Neuronal stem cell (in vitro differentiated cells): ENCODE measurements at places on chromosomes 2 and 18.

DNA sequence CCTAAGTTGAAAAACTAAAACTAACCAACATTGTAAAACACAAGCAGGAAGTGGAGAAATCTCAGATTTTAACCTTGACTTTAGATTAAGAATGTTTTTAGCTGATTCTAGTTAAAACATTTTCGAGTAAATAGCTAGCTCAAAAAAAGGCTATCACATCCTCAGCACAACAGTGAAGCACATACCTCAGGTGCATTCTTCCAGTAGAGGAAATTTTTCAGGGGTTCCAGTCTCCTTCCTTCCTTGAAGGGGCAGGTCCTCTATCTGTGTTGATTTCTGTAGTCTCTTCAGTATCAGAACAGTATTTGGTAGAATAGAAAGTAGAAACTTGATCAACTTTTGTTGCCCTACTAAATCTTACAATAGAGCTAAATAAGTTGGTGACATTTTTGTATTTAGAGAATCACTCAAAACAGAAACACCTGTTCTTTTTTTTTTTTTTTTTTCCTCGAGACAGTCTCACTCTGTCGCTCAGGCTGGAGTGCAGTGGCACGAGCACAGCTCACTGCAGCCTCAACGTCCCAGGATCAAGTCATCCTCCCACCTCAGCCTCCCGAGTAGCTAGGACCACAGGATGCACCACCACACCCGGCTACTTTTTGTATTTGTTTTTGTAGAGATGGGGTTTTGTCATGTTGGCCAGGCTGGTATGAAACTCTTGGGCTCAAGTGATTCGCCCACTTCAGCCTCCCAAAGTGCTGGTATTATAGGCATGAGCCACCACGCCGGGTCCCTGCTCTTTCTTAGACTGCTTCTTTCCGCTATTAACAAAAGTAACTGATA is 6.9 kb upstream of the GPR155 start:
- no peaks in the 10 kb centered on the region for H3K27me3 ChIP-seq
- no peak for DNase-seq
- H3K27ac ChIP-seq = no peak overlapping the region
- peaks cover 3% of the 10 kb centered on the region for H3K4me1 ChIP-seq
- no peak overlapping the region for H3K4me3 ChIP-seq

DNA sequence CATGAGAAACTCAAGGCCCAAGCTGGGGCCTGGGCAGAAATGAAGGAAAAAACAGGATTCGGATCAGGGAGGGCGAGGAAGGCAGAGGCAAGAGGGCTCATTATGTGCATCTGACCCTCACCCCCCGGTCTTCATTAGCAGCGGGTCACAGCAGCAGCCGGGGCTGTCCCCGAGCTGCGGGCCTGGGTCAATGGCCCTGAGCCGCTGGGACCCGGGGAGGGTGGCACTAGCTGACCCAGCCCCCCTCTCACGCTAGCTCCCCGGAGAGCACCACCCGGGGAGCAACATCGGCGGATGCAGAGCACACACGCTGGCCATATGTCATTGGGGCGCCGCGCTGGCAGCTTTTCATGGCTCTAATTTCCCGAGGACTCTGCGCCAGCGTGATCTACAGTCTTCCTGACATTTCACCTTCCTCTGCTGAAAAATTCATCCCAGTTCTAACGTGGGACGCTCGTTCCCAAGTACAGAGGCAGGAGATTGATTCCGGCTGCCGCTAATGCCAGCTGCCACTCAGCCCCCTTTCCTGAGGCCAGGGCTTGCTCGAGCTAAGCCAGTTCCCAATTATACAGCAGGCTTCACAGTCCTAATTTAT is 63.7 kb downstream of the EIPR1 start:
- no peak overlapping the region for H3K4me3 ChIP-seq
- no peak for DNase-seq
- H3K4me1 ChIP-seq = no peaks in the 10 kb centered on the region
- H3K36me3 ChIP-seq = peaks cover 10% of the 10 kb centered on the region

- H3K27me3 ChIP-seq = no peaks in the 10 kb centered on the region
- no peak overlapping the region for H3K27ac ChIP-seq
- no peaks in the 10 kb centered on the region for H3K4me1 ChIP-seq
- DNase-seq = no peak
- H3K4me3 ChIP-seq = no peak overlapping the region
Measured at GRCh38 chr18:13236411-13236810, 17.9 kb downstream of the LDLRAD4 start.

DNA sequence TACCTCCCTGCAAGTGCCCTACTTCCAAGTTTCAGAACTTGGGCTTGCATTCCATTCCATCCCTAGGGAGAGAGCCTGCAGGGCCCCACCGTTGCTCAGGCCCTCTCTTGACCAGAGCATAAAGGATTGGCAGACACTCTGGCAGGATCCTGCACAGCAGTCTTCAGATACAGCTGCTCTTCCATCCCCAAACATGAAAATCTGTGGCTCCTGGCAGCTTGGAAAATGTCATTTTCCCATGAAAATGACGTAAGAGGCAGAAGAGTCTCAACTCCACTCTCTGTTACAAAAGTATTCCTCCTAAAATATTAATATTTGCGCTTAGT is 162.6 kb downstream of the GFPT1 start:
- H3K36me3 ChIP-seq = peaks cover 7% of the 10 kb centered on the region
- H3K27me3 ChIP-seq = no peaks in the 10 kb centered on the region
- H3K27ac ChIP-seq = no peak overlapping the region
- no peak for DNase-seq
- H3K4me1 ChIP-seq = no peaks in the 10 kb centered on the region

DNA sequence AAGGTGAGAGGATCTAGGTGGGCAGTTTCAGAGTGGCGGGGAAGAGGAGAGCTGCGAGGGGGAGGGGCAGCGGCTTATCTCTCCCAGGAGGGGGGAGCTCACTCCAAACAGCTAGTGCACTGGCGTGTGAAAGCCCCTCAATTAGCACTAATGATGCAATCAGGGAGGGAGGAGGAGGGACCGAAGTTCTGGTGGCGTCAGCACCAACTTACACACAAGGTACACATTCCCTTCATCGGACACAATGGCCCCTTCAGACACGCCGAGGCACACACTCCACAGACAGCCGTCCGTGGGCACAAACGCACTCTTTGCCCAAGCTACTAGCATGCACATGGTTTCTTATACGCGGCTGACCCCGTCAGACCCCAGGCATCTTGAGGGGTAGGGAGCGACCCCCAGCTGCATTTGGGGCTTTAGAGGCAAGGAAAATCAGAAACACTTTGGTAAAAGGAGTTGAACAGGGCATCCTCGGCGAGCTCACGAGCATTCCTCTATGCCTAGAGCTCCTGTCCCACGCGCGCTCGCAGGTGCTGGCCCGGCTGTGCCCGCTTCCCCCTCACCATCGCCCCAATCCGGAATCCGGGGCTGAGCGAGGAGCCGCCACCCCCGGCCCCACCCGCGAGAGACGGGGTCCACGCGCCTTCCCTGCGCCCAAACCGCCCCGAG is 868 bp upstream of the PKDCC start:
- DNase-seq = peak; percentile 95
- peak overlapping the region; percentile 88 for H3K4me3 ChIP-seq
- no peaks in the 10 kb centered on the region for H3K27me3 ChIP-seq
- H3K4me1 ChIP-seq = peaks cover 57% of the 10 kb centered on the region
- H3K36me3 ChIP-seq = no peaks in the 10 kb centered on the region

DNA sequence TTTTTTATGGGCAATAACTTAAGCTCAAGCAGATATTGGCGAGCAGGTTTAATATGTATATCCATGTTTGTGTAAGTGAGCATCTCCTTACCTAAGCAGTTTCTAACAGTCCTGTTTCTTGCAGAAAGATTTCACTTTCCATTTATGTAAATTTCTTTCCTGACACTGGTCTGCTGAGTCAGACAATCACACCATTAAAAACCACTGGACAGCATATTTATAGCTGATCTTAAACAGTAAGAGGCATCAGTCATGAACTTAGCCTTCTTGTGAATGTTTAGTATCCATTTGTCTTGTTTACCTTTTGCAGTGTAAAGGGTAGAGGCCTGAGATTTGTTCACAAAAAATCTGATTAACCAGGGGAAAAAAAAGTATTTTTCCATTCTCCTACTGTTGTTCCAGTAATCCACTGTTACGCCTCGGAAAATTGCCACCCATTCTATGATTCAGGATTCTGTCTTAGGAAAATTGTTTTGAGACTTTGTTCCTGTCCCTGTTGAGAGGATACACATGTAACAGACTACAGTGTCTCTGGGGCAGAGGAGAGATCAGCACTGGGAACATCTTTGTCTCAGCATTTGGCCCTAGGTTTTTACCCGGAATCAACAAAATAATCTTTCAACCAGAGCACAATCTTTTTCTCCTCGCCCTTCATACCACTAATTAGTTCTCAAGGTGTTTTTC is 521.0 kb upstream of the NRP2 start:
- H3K36me3 ChIP-seq = no peaks in the 10 kb centered on the region
- H3K27ac ChIP-seq = no peak overlapping the region
- H3K27me3 ChIP-seq = no peaks in the 10 kb centered on the region
- DNase-seq = no peak
- no peaks in the 10 kb centered on the region for H3K4me1 ChIP-seq
- H3K4me3 ChIP-seq = no peak overlapping the region

DNA sequence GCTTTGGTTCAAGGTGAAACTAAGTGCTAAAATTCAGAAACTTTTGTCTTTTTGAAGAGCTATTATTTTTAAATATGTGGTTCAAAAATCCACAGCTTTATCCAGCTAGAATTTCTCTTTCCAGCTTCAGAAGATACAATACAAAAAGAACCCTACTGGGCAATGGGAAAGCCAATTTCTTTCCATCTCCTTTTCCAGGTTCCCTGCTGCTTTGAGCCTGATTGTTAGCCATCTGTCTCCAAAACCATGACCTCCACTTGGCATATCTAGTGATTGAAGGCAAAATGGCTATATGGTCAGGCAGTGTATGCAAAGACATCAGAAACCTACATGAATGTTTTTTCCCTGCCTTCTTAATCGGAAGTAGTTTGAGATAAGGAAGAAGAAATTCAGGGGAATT is 134.1 kb downstream of the KCNH7 start:
- H3K36me3 ChIP-seq = no peaks in the 10 kb centered on the region
- no peak for DNase-seq
- H3K27ac ChIP-seq = no peak overlapping the region
- H3K4me1 ChIP-seq = no peaks in the 10 kb centered on the region

DNA sequence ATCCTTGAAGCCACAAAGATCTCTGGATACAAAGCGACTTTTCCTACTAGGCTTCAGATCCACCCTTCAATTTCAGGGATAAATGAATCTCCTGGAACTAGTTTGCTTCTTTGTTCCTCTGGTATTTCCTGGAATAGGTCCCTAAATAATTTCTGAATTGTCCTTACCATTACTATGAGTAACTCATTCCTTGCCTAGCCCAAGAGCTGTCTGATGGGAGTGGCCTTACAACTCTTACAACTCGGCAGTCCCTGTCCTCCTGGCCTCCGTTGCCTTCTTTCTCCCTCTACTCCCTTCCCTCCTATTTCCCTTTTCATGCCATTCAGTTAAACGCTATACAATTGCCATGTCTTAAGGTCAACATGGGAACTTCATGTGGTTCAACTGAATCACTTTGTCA is 98.2 kb upstream of the FHL2 start:
- H3K4me1 ChIP-seq = peaks cover 5% of the 10 kb centered on the region
- H3K27ac ChIP-seq = no peak overlapping the region
- no peak overlapping the region for H3K4me3 ChIP-seq
- H3K36me3 ChIP-seq = no peaks in the 10 kb centered on the region
- DNase-seq = no peak

DNA sequence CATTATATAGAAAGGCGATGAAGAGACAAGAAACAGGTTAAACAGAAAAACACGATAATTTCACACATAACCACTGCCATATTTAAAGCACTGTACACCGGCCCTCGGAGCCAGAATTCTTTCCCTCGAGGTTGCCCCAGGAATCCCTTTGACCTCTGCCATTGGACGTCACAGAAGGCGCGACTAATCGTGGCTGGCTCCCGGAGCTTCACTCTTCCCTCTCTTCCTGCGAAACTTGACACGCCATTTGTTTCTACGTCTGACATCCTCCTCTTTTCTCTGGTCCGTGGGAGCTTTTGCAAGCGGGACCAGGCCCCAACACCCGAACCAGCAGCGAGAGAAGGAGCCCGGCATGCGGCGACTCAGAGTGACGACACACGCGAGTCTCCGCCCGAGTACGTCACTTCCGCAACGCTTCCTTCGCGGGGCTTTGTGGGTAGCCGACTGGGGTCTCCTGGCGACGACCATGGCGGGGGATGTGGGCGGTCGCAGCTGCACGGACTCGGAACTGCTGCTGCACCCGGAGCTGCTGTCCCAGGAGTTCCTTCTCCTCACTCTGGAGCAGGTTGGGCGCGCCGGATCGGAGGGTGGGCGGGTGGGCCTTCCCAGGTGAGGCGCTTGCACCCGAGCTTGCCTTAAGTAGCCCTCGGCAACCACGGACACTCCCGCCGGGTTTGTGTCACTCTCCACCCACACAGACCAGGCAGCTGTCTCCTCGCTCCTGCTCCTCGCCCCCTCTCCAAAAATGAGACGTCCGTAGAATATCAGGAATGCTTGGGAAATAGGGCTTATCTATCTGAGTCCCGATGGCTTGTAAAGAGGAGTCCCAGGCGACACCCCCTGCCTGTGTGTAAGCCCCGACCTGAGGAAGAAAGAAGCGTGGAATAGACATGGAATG is at the start of gene C2orf49:
TSS of gene C2orf49 (plus strand) at position 419 of the 898 bp plus-strand sequence. CDS start at position 467, 48 bp downstream.
- H3K36me3 ChIP-seq = peaks cover 8% of the 10 kb centered on the region
- peaks cover 14% of the 10 kb centered on the region for H3K4me1 ChIP-seq
- peak within 1 kb of the TSS; percentile 73 for H3K4me3 ChIP-seq
- no peaks in the 10 kb centered on the region for H3K27me3 ChIP-seq

GRCh38 chr2:226994775-226995174 is 158.9 kb downstream of the RHBDD1 start:
- H3K27me3 ChIP-seq = no peaks in the 10 kb centered on the region
- H3K4me3 ChIP-seq = no peak overlapping the region
- no peak for DNase-seq
- no peak overlapping the region for H3K27ac ChIP-seq
- H3K4me1 ChIP-seq = no peaks in the 10 kb centered on the region

GRCh38 chr2:162963156-162963555 is 124.6 kb upstream of the KCNH7 start:
- no peak overlapping the region for H3K27ac ChIP-seq
- no peaks in the 10 kb centered on the region for H3K4me1 ChIP-seq
- no peaks in the 10 kb centered on the region for H3K27me3 ChIP-seq
- H3K36me3 ChIP-seq = no peaks in the 10 kb centered on the region
- no peak for DNase-seq
- H3K4me3 ChIP-seq = no peak overlapping the region

GRCh38 chr2:26651799-26652198 is 10.6 kb upstream of the CIB4 start:
- no peaks in the 10 kb centered on the region for H3K27me3 ChIP-seq
- peaks cover 16% of the 10 kb centered on the region for H3K4me1 ChIP-seq
- no peak overlapping the region for H3K27ac ChIP-seq
- H3K36me3 ChIP-seq = no peaks in the 10 kb centered on the region
- DNase-seq = no peak
- no peak overlapping the region for H3K4me3 ChIP-seq

GRCh38 chr18:5890331-5891183 is 4.8 kb downstream of the TMEM200C start:
- H3K4me1 ChIP-seq = peaks cover 2% of the 10 kb centered on the region
- H3K27me3 ChIP-seq = no peaks in the 10 kb centered on the region
- H3K27ac ChIP-seq = no peak overlapping the region
- H3K36me3 ChIP-seq = peaks cover 50% of the 10 kb centered on the region
- peak overlapping the region; percentile 81 for H3K4me3 ChIP-seq
- DNase-seq = peak; percentile 69
